Stimulated activated CD8-positive, alpha-beta memory T cell treated with anti-CD3 and anti-CD28 coated beads, Interleukin-7, amount 100 ng/mL, for 24 hours (primary cell): ENCODE measurements at places on chromosomes 5 and 9.

DNA sequence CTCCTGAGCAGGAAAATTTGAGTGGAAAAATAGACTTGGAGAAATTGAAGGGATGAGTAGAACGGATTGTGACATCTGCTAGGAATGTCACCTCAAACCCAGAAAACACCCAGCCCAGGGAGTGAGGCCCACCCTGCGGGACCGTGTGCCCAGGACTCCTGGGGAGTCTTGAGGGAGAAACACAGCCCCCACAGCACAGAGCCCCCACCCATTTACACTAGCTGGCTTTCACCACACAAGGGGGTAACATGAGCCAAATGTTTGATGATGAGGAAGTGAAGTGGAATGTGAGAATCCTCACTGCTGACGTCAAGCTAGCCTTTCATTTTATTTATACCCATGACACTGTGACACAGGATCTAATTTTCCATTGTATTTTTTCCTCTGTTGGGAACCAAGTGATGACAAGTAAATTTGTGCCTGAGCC lies 42.8 kb upstream of the PDE8B start:
- no peak for DNase-seq

- no peak for DNase-seq
These were observed 6.5 kb downstream of the AMACR start for GRCh38 chr5:34001241-34001841.

- DNase-seq, result no peak
These were observed 63.3 kb downstream of the DPYSL3 start for GRCh38 chr5:147446523-147446922.

GRCh38 chr9:121358751-121359150 lies 11.3 kb downstream of the STOM start:
- no peak for DNase-seq
